ENCODE measurements at places on chromosomes 5 and 9.

DNA sequence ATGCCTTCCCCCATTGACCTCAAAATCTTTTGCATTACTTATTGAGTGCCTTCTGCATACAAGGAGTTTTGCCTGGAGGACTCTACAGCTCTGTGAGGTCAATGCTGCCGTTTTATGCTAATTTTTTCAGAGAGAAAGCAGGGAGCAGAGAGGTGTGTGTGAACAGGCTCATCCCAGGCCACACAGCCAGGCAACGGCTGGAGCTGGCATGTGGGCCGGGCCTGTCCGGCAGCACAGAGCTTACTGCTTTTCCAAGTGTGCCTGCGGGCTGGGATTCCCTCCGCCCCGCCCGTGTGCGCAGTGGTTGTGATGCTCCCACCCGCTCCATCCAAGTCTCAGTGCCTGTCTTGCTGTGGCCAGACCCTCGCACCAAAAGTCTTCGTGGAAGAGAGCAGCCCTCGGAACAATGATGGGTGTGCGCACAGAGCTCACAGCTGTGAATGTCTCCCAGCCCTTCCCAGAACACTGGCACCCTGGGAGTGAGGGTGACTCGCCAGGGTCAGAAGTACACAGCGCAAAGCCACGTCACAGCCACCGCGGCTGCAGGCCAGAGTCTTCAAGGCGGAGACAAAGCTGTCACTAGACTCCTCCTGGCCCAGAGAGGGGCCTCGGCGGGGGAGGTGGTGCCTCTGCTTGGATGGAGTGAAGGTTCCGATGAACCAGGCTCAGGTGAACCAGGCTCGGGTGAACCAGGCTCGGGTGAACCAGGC, 82.8 kb downstream of the COL5A1 start:
- DNase-seq, result no peak

DNA sequence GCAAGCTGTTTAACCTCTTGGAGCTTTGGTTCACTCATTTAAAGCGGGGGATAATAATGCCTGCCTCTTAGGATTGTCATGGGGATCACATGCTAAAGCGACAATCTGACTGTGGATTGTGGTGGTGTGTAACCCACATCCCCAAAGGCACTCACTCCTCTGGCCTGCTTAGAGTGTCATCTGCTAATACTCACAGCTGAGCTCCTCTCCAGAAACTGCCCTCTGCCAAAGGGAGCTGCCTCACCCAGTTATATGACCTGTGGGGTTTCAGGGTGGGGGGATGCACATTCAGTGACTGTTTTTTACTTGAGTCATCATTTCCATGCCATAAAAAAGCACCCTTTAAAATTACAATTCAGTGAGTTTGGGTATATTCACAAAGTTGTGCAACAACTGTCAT, 110.0 kb upstream of the SPOCK1 start:
- DNase-seq, result no peak

DNA sequence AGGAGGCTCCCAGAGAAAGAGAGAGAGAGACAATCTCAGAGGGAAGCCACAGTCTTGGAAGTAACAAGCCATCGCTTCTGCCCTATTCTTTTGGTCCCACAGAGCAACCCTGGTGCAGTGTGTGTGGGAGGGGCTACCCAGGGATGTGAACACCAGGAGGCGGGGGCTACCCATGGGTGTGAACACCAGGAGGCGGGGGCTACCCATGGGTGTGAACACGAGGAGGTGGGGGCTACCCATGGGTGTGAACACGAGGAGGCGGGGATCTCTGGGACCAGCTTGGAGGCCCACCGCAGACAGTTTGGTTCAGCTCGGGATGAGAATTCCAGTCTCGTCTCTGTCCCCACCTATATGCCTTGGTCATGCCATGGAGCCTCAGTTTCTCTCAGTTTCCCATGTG, 44.9 kb downstream of the HMCN2 start:
- no peak for DNase-seq

- no peak for DNase-seq
Observed at GRCh38 chr5:154709368-154710305, 45.5 kb upstream of the LARP1 start.

DNA sequence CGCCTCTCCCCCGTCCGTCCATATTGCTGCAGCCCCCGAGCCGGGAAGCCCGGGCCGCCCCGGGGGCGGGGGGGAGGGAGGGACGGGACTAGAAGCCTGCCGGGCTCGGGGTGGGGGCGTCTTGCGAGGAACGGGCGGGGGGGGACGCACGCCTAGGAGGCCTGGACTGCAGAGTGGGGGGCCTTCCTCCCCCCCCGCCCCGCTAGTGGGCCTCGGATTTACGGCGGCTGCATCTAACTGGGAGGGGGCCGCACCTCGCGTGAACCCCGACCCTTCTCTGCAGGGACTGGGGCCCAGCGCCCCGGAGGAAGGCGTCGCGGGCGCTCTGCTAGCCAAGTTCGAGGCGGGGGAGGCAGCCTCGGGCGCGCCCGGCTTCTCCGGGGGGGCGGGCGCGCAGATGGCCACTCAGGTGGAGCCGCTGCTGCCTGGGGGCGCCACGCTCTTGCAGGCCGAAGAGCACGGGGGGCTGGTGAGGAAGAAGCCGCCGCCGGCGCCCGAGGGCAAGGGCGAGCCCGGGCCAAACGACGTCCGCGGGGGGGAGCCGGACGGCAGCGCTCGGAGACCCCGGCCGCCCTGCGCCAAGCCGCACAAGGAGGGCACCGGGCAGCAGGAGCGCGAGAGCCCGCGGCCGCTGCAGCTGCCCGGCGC, at the start of gene LARP1:
TSS of gene LARP1 (plus strand) at position 17 of the 648 bp plus-strand sequence. CDS start at position 398, 381 bp downstream.
- DNase-seq, result no peak

GRCh38 chr9:127406799-127407491, 10.0 kb downstream of the SLC2A8 start:
- DNase-seq, result no peak

- no peak for DNase-seq
Observed at GRCh38 chr9:136493567-136493971, 10.7 kb upstream of the SEC16A start.

- DNase-seq, result no peak
Observed at GRCh38 chr5:109029847-109030246, 282.1 kb downstream of the FER start.

GRCh38 chr9:120865176-120865575, 11.8 kb downstream of the PHF19 start:
- no peak for DNase-seq

- DNase-seq, result no peak
Observed at GRCh38 chr9:347667-348292, 133.1 kb downstream of the DOCK8 start.

GRCh38 chr5:34547300-34548085, 108.6 kb upstream of the RAI14 start:
- DNase-seq, result no peak

DNA sequence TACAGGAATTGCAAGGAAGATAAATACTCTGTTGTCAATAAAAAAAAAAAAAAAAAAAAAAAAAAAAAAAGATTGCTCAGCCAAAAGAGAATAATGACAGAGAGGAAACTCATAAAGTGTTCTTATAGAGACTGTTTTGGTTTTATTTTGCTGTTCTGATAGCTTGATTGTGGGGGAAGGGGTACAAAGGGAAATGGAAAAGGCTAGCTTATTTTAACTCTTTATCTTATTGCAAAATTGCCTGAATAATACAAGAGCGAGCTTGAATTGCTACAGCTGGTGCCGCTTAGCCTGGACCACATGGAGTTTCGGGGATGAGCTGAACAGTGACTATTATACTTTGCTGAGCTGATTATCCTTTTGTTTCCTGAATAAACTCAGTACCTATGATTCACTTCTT, 31.0 kb upstream of the SHISAL2B start:
- DNase-seq, result no peak

DNA sequence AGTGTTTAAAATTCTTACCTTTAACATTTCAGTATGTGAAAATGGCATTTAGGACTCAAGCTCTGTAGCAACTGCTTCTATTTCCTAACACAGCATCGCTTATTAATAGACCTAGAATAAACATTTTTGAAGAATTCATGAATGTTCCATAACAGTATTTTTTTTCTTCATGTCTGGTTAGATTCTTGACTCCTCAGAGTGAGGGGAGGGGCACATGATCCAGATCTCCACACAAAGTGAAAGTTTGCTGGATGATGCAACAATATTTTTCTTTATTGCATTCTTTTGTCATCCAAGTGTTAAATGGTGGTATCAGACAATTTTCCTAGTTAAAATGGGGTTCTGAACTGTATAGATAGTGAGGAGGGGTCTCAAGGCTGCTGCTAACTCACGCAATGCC, 130.8 kb upstream of the MAN2A1 start:
- no peak for DNase-seq

GRCh38 chr9:133975511-133975910, 16.6 kb downstream of the VAV2 start:
- DNase-seq, result no peak
